ENCODE measurements at places on chromosomes 13 and 19.
A peak's percentile ranks its signal among the peaks of the same experiment; 100 is the strongest.

DNA sequence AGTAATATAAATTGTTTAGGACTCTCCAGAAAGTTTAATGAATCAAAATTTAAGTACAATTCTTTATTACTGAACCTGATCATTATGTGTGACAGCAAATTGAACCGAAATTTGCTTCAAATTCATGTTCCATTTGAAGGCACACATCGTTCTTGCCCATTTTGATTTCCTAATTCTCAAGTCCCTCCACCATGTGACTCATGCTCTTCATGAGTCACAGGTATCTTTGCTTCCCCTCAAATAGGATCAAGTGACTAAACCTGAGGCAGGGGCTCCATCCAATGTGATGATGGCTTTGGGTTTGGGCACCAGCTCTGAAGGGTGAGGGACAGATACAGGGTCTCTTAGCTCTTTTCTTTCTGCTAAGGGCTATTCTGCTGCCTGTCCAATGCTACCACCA, 86.1 kb downstream of the THSD1 start:
- no peak for DNase-seq

DNA sequence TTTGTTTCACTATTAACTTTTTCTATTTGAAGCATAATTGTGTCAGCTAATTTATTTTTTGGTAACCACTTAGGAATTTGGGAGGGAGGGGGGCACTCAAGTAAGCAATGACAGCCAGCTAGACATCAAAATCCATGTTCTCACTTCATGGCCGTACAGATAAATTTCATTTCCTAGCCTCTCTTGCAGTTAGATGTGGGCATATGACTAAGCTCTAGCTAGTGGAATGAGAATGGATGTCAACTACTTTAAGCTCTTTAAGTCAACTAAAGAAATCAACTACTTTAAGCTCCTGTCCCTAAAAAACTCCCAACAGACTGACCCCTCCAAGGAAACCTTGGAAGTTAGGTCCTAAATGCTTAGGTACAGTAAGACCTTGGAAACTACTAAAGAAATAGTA, 92.0 kb downstream of the KCNRG start:
- DNase-seq = no peak

DNA sequence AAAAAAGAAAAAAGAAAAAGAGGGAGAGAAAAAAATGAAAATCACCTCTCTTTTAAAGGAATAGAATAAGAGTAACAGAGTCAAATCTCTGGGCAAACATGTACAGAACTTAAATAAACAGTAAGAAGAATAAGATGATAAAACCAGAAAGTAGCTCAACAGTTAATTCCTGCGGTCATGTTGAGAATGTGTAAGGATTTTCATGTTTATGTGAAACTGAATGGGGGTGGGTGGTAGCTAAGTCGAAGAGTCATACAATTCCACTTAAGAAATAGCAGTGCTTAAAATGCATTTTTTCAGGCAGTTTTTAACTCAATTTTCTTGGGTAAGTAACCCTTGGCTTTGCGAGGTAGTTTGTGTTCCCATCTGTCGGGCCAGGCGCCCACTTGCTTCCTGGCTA, 60.9 kb downstream of the PEX11G start:
- no peak for DNase-seq

DNA sequence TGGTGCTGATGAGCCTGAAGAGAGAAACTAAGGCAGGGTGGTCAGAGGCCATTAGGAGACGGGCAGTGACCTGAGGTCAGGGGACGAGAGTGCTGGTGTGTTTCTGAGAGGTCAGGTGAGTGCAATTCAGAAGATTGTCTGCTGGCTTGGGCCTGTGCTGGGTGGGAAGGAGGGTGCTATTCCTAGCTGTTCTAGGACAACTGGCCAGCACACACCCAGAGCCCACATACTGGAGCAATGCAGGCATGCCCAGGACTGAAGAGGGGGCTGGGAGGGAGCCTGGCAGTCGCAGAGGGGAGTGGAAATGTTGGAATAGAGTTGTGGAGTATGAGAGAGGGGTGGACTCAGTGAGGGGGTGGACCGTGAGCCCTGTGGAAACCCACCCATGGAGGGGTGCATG, 16.5 kb downstream of the ARHGEF7 start:
- DNase-seq = no peak

DNA sequence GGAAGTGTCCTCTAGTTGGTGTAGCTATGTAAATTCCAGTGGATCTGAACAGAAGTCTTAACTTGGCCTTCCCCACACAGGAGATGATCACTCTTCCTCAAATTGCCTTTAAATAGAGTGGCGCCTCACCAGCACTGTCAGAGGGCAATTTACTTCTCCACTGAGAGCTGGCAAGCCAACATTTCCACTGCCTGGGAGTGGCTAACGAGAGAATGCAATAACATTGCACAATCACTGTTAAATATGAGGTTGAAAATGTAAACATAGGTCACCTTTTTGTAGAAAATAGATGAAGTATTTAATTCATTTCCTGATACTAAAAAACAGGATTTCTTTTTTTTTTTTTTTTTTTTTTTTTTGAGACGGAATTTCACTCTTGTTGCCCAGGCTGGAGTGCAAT, 55.4 kb upstream of the UBL3 start:
- DNase-seq = no peak

DNA sequence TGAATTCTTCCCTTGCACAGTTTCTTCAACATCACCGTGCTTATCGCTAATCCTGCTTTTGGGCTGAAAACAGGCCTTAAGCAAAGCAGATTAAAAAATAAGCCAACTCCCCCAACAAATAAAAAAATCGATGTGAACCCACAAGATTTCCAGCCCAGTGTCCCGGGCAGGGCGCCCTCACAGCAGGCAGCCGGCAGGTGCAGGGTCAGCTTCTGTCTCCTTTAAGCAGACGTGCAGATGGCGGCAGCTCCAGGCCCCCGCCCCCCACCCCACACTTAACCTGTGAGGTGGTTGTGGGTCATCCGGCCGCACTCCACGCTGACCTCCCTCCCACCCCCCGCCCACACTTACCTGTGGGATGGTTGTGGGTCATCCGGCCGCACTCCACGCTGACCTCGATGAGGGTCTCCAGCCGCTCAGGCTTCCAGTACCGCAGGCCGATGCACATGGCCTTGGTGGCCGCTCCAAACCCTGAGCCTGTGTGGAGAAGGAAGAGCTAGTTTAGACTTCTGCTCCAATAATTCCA, 19.8 kb downstream of the ADPRHL1 start:
- DNase-seq = no peak

DNA sequence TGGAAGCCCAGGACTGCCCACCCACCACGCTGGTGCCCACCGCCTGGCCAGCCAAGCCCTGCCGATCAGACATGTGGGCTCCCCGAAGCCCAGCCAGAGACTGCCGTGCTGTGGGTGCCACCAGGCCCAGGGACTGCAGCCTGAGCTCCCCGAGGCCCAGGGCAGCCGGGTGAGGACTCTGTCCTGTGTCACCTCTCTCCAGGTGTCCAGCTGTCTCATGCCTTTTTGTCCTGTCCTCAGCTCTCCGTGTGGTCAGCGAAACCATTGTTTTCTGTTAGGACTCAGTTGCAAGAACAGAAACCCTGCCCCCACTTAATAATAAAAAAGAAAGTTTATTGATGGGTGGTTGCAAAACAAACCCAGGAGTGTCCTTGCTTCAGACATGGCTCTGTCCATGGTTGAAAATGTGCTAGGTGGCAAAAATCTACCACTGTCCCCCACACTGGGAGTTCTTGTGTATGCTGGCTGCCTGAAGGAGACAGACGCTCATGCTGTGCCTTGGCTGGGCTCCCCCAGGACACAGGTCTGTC, 9.9 kb downstream of the PLEKHF1 start:
- DNase-seq = no peak

GRCh38 chr13:99281811-99282263, 23.7 kb upstream of the GPR18 start:
- no peak for DNase-seq

GRCh38 chr19:37594982-37595382, 306 bp downstream of the ZNF540 start:
- no peak for DNase-seq

DNA sequence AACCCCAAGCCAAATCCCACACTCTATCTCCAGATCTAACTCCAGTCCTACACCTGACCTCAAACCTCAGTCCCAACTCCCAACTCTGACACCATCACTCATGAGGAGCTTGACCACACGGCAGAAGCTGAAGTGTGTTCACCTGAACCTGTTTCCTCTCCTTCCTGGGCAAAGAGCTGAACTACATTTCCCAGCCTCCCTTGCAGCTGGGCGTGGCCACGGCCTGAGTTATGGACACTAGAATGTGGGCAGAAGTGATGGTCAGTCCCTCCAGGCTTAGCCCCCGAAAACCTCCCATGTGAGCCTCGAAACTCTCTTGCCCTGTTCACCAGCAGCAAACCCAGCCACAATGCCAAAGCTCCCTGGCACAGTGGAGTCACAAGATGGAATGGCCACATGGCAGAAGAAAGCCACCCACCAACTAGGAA, 19.5 kb upstream of the MEIS3 start:
- DNase-seq = no peak

DNA sequence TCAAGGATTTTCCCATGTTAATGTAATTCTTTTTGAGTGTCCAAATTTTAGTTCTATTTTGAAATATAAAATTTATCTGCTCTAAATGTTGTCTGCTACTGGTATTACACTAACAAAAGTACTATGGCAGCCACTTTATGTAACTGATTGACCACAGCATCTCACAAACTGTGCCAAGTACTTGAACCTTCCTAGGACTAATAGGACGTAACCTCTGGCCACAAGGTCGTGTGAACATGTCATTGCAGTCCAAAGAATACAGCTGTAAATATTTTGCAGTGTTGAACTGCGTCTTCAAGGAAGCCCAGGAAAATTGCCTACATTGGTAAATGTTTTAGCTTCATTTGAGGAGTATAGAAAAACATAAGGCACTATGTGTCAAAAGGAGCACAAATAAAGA, 1.9 kb downstream of the KCTD4 start:
- DNase-seq = no peak

- DNase-seq = peak; percentile 73
These were observed 16.8 kb downstream of the TEX29 start for GRCh38 chr13:111337206-111337605.

GRCh38 chr13:31945202-31945961, 86.2 kb upstream of the FRY start:
- peak; percentile 75 for DNase-seq
